Activated effector memory CD4-positive, alpha-beta T cell treated with anti-CD3 and anti-CD28 coated beads, Interleukin-2, amount 50 U/mL, for 16 hours (primary cell): ENCODE measurements at places on chromosomes 16 and 17.

DNA sequence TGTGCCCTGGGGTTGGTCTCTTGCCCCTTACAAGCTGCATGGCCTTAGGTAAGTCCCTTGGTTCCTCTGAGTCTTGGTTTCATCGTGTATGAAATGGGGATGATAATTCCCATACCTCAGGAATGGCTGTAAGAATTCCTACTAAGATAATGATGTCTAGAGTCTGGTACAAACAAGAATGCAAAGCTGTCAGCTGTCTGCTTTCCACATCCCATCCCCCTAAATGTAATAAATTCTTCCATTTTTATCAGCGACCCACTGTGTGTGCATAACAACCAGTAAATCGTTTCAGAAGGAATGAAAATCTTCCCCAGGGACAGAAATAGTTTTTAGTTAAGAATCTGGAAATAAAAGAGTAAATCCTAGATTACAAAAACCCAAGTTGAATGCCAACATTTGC is 95.4 kb downstream of the CPPED1 start:
- DNase-seq = no peak

GRCh38 chr17:46820592-46821450 is 2.3 kb upstream of the WNT3 start:
- no peak for DNase-seq

DNA sequence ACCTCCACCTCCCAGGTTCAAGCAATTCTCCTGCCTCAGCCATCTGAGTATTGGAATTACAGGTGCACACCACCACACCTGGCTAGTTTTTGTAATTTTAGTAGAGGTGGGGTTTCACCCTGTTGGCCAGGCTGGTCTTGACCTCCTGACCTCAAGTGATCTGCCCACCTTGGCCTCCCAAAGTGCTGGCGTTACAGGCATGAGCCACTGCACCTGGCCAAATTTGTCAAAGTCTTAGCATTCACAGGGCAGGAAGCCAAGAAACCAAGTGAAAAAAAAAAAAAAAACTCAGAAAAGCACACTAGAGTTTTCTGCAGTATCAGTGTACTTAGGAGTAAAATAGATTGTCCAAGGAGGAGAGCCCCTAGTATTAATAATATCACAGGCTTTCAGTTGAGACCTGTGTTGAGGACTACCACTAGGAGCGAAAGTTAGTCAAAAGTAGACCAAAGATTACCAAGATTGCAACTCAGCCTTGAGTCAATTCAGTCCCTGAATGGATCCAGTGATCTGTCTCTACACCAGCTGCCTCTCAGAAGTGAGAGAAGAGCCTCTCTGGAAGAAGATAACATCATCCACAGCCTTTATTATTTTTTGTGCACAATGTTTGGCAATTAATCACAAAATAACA is 159.7 kb downstream of the CEP112 start:
- no peak for DNase-seq

DNA sequence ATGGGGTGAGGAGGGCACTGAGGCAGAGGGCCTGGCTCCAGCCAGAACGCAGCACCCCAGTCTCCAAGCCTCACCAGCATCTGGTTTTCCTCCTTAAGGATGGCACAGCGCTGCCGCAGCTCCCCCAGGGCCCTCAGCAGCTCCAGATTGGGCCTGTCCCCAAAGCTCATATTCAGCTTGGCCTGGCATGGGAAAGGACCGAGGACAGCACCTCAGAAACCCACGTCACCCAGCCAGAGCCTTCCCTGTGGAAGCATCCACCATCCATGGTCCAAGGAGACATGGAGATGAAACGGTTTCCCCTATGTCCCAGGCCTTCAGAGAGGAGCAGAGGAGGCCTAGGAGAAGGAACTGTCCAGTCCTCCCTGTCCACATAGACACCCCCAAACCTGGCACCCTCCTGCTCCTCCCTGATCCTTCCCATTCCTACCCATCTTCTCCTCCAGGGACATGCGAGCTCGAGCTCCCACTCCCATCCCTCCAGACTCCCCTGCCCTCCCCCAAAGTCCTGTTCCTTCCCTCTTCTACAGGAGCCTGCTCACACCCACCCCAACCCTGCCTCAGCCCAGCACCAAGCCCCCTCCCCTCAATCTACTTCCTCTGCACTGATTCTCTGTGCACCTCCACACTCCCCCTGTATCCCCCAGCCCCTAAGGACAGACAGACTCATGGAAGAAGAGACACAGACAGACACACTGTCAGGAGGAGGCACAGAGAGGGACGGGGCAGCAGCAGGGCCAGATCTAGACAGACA is 1.8 kb downstream of the TSPOAP1 start:
- no peak for DNase-seq

DNA sequence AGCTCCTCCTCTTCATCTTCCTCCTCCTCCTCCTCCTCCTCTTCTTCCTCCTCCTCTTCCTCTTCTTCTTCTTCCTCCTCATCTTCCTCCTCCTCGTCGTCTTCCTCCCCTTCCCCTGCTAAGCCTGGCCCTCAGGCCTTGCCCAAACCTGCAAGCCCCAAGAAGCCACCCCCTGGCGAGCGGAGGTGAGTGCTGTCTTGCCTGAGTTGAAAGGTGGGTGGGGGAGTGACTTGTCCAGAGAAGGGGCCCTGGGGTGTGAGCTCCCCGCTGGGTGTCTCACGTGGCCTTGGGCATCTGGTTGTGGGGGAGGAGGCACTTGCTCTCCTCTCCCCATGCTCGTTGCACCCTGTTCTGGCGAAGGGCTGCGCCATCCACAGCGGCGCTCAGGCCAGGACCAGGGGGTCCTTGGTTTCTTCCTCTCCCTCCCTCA is 8.0 kb downstream of the ELOB start:
- DNase-seq = no peak

GRCh38 chr17:47414612-47415011 is 90.9 kb downstream of the EFCAB13 start:
- no peak for DNase-seq

- DNase-seq = no peak
Observed at GRCh38 chr17:17808706-17809432, 27.9 kb downstream of the SREBF1 start.

DNA sequence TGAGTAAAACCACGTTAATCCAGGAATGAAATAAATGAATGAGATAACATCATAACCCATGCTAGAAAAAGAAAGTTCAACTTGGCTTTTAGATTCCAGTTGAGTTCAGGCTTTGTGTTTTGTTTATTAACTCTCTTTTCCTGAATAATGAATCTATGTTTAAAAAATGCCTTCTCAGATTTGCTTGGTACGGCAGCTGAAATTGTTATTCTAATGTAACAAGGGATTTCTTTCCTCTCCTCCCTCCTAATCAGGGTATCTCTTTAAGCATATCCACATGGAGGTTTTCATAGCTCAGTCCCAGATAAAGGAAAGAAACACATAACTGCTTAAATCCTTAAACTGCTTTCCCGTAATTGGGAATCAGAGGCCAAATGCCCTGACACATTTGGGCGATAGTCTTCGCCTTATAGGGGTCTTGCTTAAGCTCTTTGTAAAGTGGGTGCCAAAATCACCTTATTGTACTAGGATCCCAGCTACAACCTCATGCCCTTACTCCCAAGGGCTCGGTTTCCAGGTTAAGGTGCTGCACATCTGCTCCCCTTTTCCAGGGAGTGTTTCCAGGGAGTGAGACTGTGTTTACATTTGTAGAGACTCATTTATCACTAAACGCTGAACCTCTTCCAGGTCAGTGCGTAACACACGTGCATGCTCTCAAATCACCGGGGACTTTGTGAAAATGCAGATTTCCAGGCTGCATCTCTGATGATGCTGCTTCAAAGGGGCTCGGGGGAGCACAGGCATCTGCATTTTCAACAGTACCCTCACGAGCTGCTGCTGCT is 142.8 kb upstream of the FOXF1 start:
- no peak for DNase-seq

GRCh38 chr16:48734220-48734619 is 124.2 kb upstream of the N4BP1 start:
- DNase-seq = no peak

- DNase-seq = no peak
Observed at GRCh38 chr16:19935694-19936093, 51.0 kb upstream of the GPRC5B start.

DNA sequence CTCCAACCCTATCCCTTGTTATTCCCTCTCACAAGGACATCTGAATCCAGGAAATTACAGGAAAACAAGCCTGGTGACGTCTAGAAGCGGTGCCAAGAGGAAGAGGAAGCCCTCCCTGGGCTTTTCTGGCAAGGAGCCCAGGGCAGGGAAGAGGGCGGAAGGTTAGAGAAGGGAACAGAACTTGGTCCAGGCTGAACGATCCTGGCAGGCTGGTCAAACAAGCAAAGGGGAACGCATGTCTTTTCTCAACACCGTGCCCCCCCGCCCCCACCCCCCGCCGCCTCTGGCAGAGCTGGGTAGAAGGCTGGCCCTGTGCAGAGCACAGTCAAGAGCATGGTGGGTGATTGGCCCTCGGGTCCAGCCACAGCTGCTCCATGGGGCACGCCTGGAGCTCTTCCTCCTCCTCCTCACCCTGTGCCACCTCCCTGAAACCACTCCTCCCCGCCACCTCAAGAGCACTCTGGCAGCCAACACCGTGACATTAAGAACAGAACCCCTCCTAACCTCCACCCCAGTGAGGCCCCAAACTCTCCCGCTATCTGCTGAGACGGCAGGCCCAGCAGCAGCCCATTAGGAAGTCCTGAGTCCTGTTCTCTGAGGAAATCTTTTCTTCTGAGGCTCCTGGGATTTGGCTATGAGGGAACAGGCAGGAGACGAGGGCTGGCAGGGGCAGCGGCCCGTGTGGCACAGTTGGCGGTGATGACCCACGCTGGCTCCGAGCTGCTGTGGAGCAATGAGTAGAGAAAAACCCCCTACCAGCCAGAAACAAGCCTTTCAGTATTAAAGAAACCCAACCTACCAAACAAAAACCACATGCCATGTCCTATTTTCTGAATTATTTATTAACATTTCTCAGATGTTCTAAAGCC is 7.3 kb downstream of the C16orf86 start:
- DNase-seq = no peak

DNA sequence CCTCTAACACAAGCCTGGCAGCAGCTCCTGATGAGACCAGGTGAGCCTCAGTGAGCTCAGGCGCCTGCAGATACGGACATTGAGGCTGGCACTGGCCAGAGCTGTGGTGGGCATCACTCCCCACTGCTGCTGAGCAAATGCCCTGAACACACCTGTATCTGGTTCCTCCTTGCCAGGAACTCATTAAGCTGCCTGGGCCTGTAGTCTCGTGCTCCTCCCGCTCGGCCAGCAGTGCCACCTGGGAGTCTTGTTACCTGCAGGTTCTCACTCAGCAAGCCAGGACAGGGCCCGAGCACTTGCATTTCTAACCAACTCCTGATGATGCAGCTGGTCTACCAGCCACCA is 13.3 kb downstream of the EIF4A3 start:
- DNase-seq = peak; percentile 42

DNA sequence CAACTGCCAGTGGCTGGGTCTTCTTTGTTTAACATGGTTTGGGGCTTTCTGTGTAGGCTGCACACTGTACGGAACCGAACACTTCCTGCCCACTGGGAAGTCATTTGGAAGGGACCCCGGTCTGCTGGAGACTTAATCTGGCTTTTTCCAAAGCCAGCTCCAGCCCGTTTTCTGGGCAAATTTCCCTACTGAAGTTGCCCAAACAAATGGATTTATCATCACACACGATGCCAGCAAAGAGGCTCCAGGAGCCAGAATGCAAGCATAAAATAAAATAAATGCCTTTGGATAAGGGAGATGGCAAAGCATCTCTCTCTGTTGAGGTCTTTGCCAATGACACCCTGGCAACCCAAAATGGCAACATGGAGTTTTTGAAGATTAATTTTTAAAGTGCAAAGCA is 259.9 kb upstream of the IRX3 start:
- no peak for DNase-seq

DNA sequence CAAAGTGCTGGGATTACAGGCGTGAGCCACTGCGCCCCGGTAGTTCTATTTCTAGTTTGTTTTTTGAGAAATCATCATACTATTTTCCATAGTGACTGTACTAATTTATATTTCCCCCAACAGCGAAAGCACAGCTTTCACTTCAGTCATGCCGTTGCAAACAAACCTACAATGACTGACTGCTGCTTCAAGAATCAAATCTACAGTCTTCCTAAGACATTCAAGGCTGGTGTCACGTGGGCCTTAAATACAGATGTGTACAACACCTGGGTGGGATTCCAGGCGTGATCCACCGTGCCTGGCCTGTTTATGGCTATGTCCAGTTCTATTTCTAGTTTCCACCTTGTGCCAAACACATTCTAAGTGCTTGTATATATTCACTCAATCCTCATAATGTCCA is 72.0 kb downstream of the ABCC6 start:
- no peak for DNase-seq

DNA sequence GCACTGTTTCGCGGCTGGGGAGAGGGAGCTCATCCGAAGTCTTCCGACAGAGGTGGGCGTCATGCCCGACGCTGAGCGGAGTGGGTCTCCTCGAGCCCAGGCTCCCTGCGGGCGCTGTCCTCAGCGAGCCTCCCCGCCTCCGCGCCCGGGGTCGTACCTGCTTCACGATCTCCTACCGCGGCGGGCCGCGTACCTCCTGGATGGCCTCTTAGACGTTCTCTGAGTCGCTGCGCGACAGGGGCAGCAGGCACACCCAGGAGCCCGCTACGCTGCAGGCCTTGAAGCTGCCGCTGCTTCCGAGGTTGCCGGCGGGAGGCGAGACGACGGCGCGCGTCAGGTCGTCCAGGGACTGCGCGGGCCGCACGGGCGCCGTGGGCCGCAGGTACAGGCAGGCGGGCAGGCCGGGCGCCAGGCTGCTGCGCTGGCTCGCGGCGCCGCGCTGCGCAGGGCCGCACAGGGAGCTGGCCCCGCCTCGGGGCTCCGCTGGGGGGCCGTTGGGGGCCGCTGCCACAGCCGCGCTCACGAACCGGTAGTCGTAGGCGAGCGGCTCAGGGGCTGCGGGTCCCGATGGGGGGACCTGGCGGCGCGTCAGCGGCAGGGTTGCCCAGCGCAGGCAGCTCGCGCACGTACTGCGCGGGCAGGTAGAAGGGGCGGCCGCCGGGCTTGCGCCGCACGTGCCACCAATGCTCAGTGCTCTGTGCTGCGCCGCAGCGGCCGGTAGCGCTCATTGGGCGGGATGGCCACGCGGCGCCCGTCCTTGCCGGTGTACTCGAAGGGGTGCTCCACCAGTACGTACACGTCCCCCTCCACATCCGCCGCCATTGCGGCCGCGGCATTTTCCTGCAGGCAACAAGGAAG is 116.4 kb upstream of the SMURF2 start:
- peak; percentile 74 for DNase-seq

- no peak for DNase-seq
Observed at GRCh38 chr17:63645775-63646487, 23.7 kb downstream of the MAP3K3 start.

GRCh38 chr16:69119536-69119935 is 12.9 kb downstream of the CHTF8 start:
- no peak for DNase-seq

- no peak for DNase-seq
Observed at GRCh38 chr17:549177-550040, 165.2 kb downstream of the VPS53 start.

DNA sequence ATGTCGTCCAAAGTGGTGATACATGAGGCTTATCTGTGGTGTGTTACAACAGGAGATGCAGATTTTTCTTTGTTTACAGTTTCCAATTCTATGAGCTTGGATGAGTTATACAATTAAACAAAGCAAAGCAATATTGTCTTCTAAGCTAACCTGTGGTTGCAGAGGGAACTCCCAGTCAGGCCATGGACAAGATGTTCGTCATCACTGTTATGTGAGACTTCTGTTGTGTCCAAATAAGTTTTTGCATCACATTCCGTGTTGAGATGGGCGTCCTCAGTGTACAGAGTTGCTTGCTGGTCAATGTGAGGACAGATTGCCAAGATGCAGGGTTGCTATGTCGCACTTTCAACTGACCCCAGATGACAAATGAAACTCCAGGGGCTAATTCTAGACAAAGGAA is 189.3 kb downstream of the IRF8 start:
- DNase-seq = peak; percentile 10

GRCh38 chr16:25580041-25580440 is 111.7 kb upstream of the HS3ST4 start:
- DNase-seq = no peak
